ENCODE measurements at places on chromosomes 1 and 21.

DNA sequence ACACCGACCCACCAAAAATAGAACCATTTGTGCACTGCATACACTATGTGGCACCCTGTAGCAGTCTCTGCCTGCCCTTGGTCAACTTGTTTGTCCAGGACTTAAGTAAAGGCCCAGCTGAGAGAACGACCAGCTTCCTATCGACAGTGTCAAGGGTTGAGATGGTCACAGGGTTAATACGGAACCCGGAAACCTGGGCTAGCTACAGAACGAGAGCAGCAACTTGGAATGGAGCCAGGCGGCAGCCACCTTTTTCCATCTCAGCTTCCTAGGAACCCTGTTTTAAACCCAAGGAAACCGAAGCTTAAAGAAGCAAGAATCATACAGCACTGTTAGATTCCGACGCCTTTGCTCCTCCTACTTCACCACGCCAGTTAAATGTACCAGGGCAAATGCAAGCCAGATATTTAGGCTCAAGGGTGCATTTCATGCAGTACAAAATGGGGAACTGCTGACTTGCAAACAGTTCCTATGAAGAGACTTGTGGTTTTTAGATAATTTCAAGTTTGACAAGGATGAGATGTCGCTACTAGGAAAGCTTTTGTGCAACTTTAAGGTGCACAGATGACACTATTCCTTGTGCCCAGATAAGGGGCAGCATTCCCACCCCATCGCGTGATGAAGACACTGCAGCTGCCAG is 35.5 kb downstream of the SLC66A1 start:
- peak; percentile 75 for DNase-seq

- DNase-seq: peak; percentile 62
These were observed 406.5 kb downstream of the DUSP10 start for GRCh38 chr1:221335161-221336101.

DNA sequence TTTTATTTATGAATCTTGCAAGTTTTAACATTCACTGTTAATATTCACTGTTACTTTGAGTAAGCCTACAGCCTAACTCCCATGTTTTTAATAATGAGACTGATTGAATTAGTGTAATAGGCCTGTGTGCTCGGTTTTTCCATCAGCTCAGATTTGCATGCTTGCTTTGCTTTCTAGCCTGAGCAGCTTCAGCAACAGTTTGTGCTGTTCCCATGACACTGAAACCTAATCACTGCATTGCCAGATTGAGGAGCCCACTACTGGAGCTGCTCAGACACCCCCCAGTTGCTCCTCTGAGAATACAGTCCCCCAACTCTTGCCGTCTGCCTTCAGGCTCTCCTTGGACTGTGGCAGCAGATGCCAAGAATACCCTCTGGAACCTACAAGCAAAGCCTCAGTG is 695.4 kb downstream of the BRINP3 start:
- DNase-seq: no peak

- no peak for DNase-seq
These were observed 934 bp upstream of the MSH4 start for GRCh38 chr1:75795703-75796193.

GRCh38 chr1:167790117-167790516 is 68.3 kb downstream of the MPZL1 start:
- DNase-seq: no peak

- no peak for DNase-seq
These were observed 258.6 kb upstream of the TMEM51 start for GRCh38 chr1:14894811-14895560.

- no peak for DNase-seq
These were observed 278.9 kb downstream of the NPHP4 start for GRCh38 chr1:5713101-5714010.

GRCh38 chr1:206926286-206926685 is 4.5 kb upstream of the FCMR start:
- DNase-seq: no peak

- DNase-seq: no peak
These were observed 55.7 kb downstream of the ADSS2 start for GRCh38 chr1:244395965-244396364.

DNA sequence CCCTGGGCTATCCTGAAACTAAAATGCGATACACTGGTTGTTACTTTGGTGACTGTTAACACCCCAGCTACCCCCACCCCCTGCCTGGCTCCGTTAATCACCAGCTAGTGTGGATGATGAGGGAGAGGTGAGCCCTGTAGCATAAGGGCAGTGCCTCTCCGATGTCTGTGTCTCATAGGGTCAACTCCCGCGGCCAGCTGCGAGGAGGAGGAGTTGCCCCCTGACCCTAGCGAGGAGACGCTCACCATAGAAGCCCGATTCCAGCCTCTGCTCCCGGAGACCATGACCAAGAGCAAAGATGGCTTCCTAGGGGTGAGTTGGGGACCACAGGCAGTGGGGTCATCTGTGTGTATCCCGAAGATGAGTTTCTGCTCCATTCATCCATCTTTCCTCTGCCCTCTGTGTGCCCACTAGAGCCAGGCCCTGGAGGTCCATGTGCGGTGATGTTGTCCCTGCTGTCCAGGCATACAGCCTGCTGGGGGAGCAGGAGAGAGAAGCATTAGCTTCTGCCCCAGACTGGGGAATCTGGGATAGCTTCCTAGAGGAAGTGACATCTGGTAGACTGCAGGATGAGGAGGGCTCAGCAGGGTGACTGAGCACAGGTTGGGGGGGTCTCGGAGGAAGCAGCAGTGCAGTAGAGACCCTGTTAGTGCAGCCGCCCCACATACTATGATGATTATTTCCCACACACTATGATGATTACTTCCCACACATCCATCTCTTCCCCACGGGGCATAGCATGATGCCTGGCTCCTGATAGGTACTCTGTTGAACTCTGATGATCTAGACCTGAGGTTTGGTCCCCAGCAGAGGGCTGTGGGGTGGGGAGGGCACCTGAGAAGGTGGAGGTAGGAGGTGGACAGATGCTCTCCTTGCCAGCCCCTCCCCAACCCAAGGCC is 5.2 kb downstream of the SELENON start:
- no peak for DNase-seq

DNA sequence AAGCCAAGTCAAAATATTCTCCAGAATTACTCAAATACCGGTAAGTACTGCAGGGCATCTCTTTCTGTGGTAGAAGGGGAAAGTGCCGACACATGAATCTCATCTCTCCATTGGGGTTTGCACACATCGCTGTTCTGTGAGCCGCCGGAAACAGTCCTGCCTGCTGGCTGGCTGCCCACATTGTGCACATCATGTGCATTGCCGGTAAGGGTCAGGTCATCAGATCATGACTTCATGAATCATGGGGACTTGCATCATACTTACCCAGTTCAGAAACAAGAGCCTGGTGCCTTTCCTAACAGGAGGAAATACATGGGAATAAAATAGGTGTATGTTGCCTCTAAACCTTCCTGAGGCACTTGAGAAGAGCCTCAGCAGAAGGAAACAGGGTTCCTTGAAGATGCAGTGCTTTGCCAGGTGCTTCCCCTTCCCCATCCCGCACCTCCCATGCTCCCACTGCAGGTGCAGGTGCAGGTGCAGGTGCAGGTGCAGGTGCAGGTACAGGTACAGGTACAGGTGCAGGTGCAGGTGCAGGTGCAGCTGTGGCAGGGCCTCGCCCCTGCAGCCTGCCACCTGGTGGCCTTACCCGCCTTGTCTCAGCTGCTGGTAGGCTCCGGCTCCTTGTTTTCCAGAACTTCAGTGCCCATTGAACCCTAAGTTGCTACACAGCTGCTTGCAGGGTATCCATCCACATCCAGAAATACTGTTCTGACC is 26.5 kb downstream of the GPR137B start:
- DNase-seq: peak; percentile 25

DNA sequence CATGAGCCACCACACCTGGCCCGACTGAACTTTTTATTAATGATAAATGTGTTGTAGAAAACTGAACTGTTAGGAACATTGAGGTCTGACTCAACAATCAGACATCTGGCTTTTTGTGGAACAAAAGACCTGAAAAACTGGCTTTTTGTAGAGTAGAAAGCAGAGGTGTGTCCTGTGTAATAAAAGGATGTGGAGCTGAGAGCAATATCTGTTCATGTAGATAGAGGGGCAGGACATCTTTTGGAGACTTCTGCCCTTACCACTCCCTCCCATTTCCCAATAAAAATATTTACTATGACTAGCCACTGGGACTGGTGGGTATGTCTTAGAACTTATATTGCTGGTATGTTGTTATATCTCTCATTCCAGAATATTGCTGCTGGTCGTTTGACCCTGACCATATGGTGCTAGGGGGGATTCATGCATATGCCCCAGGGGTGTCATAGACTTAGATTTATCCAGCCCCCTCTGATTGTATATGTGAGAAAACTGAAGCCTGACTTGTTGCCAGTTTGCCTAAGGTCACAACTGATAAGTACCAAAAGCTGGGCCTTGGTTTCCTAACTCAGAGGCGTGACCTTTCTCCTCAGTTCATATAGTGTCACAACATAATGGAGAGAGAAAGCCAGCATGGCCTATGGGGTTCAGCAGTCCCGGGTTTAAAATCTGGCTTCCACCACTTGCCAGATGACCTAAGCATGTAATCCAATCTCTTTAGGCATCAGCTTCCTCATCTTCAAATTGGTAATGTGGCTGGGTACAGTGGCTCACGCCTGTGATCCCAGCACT is 33.5 kb upstream of the PIGV start:
- DNase-seq: no peak

DNA sequence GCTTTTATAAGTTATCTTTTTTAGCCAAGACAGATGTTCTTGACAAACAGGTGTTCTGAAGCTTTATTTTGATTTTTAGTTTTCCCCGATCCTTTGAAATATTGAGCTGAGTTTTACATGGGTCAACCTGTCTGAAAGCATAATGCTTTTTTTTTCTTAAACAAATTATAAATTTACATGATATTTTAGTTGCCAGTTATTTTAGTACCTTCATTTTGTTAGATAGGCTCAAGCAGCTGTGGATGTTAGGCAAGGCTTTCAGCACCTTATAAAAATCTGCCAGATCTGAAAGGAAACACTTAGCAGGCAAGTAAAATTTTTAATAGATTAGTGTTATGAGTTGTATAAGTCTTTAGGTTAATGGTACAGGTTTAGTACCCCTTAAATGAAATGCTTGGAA is 33.7 kb downstream of the ATF6 start:
- DNase-seq: no peak

GRCh38 chr21:16840538-16840937 is 672.3 kb upstream of the CXADR start:
- no peak for DNase-seq

GRCh38 chr1:203351037-203351625 is at the start of gene FMOD:
Gene FMOD (minus strand): TSS chr1:203351122. CDS start chr1:203348270, 2,852 bp downstream.
- peak; percentile 52 for DNase-seq

- peak; percentile 59 for DNase-seq
These were observed 25.5 kb upstream of the IFNAR1 start for GRCh38 chr21:33299181-33299752.

DNA sequence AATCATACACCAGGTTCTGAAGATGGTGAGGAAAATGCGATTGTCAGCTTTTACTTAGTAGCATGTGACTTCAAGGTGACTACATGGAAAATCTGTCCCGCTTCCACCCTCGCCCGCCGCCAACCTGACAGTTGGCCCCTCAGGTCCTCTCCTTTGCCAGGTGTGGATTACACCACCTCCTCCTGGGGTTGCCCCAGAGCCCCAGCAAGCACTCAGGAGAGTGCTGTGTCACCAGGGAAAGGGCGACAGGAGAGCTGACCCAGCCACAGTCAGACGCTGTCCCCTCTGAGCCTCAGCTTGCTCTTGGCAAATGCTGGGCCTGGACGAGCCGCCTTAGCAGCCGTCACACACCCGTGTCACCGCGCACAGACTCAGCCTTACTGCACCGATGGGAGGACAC is 17.9 kb downstream of the PTTG1IP start:
- no peak for DNase-seq

DNA sequence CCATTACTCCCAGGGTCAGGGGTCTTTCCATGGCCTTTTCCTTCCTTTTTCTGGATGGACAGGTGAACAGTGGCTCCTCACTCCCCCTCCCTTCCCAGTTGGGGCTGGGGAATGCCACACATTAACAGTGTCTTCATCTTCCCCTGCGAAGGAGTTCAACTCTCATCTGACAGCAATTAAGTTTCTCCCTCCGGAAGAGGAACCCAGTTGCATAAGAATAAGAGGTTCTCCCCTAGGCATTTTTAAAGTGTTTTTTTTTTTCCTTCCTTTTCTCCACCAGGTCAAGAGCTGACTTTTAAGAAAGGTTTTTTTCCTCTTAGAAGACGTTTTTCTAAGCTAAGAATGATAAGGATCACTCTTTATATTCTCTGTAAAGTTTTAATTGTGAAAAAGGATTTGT is 42.3 kb upstream of the FASLG start:
- no peak for DNase-seq

DNA sequence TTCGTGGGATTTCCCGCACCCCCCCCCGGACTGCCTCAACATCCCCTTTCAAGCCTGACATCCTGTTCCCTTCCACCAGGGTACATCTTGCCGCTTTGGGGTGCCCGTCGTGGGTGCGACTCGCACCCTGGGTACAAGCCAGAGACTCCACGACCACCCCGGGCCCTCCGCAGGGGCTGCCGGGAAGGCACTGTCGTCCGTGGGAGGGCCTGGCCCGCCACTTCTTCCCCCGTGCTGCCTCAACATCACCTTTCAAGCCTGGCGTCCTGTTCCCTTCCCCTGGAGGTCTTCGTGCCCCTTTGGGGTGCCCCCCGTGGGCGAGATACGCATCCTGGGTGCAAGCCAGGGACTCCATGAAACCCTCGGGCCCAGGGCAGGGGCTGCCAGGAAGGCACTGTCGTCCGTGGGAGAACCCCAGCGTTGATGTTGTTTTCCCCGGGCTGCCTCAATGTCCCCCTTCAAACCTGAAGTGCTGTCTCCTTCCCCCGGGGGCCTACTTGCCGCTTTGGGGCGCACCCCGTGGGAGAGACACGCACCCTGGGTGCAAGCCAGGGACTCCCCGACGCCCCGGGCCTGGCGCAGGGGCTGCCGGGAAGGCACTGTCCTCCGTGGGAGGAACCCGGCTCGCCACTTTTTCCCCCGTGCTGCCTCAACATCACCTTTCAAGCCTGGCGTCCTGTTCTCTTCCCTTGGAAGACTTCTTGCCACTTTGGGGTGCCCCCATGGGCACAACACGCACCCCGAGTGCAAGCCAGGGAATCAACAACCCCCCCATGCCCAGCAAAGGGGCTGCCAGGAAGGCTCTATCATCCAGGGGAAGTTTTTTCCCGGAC is 138.6 kb downstream of the LIPI start:
- no peak for DNase-seq

GRCh38 chr21:32300117-32300681 is 1.5 kb downstream of the MRAP start:
- DNase-seq: no peak

DNA sequence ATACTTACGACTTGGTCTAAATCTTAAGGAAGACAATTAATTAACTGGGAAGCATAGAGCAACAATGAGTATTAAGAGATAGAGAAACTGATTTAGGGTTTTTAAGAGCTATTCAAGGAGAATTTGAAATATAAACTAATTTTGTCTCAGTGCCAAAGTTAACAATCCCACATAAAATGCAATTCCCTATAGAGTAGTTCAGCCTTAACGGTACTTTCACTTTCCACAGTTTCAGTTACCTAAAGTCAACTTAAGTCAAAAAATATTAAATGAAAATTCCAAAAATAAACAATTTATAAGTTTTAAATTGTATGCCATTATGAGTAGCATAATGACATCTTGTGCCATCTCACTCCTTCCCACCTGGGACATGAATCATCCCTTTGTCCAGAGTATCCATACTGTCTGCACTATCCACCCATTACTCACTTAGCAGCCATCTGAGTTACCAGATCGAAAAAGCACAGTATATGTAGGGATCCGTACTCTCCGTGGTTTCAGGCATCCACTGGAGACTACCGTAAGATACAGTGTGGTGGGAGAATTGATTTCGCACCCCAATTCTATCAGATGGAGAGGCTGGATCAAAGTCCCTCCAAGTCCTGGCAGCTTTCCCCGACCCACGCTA is 4.8 kb upstream of the SARS1 start:
- no peak for DNase-seq

- DNase-seq: no peak
These were observed 17.0 kb downstream of the ATP5PO start for GRCh38 chr21:33898586-33898985.
